ENCODE measurements at places on chromosomes 1 and 21.

- no peak for DNase-seq
These were observed 1.2 kb upstream of the FHAD1 start for GRCh38 chr1:15245593-15246360.

DNA sequence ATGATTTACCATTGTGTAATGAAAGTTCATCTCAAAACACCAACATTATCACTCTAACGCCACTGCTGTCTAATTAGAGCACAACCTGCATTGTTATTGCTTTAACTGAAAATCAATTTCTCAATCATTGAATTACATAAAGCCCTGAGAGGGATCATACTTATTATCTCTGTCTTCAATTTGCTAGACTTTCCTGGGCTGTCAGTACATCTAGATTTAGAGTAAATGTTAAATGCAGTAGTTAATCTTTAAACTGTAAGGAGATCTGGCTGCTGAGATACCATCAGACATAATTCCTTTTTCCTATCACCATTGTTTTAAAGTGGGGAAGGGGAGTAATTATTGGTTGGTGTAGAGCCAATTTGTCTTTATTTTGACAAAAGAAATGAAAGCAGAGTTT is 1995.1 kb downstream of the MRPL39 start:
- DNase-seq, result no peak

DNA sequence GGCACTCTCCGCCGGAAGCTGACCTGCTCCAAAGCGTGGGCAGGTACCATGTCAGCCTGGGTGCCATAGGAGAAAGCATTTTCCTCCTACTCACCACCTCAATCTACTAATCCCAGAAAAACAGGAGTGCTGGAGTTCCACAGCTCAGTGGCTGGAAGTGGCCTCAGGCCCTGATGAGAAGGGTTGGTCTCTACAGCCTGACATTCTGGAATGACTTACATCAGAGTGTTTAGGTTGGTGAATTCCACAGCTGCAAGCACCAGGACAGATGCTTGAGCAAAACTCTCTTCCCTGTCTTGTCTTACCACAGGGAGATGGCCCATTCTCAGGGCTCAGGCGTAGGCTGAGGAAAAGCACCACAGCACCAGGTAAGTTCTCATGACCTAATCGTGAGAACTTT is 5.5 kb downstream of the SEC16B start:
- no peak for DNase-seq

- no peak for DNase-seq
These were observed 14.5 kb downstream of the WDR26 start for GRCh38 chr1:224420106-224420505.

- DNase-seq, result no peak
These were observed 19.9 kb downstream of the ELAPOR1 start for GRCh38 chr1:109133815-109134214.

DNA sequence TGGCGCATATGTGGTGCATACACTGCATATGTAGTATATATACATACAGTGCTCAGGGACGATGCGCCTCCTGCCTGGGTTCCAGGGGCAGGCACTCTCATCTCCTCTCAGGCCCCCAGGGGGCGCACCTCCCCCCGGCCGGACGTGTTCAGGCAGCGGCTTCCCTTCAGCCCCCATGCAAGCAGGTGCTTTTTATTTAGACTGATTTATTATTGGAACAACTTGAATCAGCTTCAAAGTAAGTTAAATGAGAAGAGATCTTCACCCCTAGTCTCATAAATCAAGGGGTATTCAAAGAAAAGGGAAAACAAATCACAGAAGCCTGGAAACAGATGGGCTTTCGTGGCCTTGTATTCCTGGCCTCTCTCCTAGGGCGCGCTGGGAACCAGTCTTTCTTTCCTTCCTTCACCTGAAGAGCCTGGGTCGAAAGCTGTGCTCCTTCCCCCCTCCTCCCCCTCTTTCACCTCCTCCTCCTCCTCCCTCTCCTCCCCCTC is 64.6 kb downstream of the UBIAD1 start:
- DNase-seq, result no peak

GRCh38 chr1:111739925-111740765 is 950 bp upstream of the INKA2 start:
- DNase-seq, result no peak

DNA sequence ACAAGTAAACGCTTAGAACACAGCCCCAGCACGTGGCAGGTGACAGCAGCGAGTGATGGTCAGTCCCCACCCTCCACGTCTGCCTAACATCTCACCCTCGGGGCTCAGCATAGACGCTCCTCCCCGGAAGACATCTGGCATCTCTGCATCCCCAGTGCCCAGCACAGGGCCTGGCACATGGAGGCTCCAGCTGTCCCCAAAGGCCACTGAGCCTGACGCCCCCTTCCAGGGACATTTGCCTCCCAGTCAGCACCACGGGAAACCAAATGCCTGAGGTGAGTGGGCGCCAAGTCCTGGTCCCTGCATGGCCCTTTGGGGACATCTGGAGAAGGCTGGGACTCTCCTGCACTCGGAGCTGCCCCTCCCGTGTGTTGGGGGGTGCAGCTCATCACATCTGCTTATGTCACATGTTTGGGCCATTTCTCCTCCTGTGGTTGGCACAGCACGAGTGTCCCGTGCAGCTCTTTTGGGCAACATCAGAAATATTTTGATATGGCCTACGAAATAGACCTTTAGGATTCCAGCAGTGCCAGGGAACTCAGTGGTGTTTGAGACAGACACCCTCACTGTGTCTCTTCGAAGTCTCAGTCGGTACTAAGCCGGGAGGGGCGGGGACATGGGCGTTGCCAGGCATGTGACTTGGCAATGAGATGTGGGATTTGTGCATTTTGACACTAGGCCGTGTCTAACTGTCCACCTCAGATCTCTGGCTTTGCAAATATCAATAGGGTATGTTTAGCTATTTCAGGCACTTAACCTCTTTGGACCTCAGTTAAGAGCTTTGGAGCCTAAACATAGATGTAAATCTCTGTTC is 315.0 kb downstream of the PTPRU start:
- DNase-seq, result no peak

- DNase-seq, result no peak
These were observed 346.7 kb upstream of the ADGRL4 start for GRCh38 chr1:79353224-79353623.

DNA sequence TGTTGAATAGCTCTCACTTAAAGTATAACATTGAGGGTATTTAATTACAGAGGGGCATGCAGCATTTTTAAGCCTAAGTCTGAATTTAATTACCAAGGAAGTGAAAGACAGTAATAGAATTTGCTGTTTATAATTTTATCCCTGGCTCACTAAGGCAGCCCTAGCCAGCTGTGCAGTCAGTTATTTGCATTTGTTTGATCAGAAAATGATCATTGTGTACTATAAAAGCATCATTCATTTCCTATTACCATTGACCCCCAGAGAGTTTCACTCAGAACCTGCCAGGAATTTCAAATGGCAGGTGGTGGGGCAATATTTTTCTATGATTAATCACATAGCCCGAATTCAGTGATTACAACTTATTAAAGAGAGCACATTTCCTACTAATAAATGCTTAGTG is 277.1 kb upstream of the KAZN start:
- no peak for DNase-seq

- DNase-seq, result no peak
These were observed 11.9 kb downstream of the ALPL start for GRCh38 chr1:21520899-21521716.

DNA sequence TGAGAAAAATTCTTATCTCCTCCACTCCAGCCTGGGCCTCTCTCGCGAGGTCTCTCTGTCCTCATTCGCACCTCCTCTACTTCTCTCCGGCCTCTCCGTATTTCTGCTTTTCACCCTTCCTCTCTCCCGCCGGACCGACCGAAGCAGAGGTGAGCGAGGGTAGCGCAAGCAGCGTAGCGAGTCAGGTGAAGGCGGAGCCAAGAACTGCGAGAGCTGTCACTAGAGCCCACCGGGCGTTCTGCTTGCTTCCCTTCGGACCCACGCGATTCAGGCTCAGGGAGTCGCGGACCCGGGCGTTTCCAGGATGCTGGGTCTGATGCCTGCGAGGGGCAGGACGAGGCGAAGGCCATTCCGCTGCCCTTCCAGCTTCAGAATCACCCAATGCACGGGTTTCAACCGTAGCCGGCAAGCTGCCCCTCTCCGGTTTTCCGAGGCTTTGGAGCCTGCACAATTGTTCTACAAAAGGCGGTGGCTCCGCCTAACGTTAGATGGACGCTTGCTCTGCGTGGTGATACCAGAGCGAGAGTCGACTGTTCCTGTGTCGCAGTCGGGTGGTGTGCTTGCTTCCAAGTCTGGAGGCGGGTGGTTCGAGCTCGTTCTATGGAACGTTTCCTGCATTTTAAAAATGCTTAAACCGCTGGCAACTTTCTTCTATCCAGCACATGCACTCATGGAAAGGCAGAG is 310.2 kb downstream of the FAM72C start:
- DNase-seq, result no peak

DNA sequence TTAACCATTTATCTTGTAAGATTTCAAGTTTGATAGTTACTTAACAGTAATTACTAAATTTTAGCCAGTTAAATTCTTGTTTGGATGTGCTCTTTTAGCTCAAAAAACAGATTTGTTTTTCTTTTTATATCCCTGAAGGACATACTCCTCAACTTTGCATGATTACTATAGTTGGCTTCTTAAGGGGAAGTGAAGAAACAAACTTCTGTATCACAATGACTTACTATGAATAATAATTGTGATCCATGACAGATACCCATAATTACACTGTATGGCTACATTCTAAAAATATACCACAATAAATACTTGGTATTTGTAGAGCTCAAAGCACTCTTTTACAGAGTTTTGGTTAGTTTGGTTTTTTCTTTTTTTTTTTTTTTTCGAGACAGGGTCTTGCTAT is 55.8 kb downstream of the IARS2 start:
- DNase-seq, result no peak

DNA sequence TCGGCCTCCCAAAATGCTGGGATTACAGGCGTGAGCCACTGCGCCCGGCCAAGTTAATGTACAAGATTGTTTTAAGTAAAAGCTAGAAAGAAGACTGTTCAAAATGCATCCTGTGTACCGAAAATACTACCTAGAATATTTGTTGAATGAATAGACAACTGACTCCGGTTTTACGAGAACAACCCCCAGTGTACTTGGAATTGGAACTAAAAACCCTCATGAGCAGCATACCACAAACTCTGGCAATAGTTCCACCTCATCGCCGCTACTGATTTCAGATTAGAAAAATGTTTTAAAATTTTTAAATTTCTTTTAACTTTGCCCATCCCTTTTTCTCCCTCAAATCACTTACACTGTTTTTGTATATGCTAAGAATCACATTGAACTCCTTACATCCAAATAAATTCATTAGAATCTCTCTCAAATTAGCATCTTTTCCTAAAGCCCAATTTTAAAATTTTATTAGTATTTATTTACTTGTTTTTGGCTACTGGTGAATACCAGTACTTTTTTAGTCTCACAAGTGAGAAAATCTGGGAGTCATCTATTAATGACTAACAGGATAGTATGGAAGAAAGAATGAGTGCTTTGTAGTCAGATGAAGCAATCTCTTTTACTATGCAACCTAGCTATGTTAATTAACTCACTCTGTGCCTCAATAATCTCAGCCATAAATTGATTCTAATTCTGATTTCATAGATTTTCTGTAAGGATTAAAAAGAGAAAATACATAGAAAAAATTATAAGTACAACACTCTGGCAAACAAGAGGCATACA is 95.1 kb downstream of the GPATCH2 start:
- no peak for DNase-seq

- DNase-seq, result no peak
These were observed 84.5 kb upstream of the LRRN2 start for GRCh38 chr1:204769997-204770396.

- no peak for DNase-seq
These were observed 27.0 kb downstream of the C2CD2 start for GRCh38 chr21:41926807-41927171.

DNA sequence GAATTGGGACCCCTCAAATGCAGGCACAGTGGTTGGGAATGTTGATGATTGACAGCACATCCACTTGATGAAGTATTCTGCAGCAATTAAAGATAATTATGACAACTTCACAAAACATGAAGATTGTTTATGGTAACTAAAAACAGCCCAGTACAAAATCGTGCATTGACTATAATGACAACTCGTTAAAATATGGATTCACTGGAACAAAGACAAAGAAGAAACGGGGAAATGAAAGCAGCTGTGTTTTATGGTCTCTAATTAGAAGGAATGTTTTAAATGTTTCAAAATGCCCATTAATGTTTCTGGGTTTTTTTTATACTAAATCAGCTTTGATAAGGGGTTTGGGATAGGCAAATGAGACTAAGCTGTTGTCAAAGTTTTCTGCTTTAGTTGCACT is 36.1 kb downstream of the NIPAL3 start:
- DNase-seq, result no peak

DNA sequence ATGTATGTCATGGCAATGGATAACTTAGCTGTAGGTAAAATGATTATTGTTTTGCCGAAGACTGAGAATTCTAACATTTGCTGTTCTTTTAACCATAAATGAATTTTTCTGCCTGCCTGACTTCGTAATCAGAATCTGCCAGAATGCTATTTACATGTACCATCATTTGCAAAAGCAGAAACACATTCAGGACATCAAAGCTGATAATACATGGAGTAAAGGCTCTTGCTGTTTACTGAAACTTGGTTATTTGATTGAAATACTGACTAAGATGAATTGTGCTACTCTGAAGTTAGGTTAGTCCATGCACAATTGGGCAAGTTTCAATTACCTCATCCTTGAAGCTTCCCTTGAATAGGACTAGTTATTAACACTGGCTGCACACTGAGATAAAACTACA is 293.8 kb downstream of the PLA2G4A start:
- DNase-seq, result no peak

DNA sequence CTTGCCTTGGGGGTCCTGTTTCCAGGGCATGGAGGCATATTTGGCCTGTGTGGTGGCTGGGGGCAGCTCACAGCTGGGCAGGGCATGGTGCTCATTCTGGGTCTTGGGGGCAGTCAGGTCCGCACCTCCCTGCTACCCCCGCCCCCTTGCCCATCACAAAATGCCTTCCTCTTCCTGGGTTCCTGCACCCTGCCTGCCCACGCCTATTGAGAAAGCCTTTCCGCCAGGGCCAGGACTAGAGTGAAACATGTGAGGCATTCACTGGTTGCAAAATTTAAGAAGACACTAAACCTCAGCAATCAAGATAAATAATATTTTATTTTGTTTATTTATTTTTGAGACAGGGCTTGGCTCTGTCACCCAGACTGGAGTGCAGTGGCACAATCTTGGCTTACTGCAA is 19.7 kb downstream of the PTAFR start:
- no peak for DNase-seq

DNA sequence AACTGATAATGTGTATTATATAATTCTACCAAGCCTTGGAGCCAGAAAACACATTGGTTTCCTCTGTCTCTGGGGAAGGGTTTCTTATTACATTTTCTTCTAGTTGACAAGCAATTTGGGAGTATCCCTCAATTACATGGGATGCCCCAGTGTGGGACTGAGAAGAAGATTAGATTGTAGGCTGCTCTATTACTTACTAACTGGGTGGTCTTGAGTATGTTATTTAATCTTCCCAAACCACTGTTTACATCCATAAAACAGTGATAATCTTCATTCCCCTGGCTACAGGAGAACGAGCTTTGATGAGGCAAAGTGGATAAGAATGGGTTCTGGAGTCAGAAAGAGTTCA is 105.8 kb downstream of the TSEN15 start:
- no peak for DNase-seq

Measured in SW 1271 (cell line).